ENCODE measurements at places on chromosomes 3 and 15.

DNA sequence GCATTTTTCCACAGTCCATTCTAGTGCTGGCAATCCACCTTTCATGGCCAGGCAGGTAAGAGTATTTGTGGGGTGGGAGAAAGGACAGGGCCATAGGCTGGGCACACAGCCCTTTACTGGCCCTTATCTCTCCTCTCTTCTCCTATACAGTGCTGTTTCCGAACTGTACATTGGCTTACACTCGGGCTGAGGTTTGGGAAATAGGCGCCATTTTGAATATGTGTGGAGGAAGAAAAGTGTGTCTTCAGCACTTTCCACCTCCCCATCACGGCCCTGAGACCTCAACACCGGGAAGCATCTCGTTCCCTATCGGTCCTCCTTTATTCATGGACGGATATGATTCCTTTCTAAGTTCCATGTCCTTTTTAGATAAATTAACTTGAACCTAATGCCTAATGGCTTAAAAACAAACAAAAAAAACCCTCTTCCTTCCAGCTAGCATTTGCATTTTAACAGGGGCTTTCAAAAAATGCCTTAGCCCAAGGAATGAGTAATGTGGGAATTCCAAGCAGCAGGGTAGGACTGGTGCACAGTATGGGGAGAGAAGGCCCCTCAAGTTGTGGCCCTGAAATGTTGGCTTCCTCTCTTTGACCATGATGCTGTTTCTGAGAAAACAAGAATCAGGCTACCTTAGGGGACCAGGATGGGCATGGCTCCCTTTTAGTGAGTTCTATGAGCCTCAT is 24.5 kb downstream of the CD86 start:
- no peak for DNase-seq

DNA sequence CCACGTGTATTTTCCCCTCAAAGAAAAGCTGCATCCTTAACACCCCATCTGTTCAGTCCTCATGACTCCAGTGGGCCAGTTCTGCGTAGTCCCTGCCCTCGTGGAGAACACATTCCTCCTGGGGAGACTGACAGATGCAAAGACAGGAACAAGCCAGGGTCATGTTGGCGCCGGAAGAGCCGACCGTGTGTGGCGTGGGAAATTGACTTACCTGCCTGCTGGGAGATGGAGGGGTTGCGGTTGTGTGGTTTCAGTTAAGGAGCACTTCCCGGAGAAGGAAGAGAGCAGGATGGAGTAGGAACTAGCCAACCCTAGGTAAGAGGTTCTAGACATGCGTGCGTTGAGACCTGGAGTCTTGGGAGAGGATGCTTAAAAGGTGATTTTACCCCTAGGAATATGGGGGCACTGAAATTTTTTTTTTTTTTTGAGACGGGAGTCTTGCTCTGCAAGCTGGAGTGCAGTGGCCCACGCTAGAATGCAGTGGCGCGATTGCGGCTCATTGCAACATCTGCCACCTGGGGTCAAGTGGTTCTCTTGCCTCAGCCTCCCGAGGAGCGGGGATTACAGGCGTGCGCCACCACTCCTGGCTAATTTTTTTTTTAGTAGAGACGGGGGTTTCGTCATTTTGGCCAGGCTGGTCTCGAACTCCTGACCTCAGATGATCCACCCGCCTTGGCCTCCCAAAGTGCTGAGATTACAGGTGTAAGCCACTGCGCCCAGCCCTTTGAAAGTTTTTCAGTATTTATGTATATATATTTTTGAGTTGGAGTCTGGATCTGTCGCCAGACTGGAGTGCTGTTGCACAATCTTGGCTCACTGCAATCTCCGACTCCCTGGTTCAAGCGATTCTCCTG is 1.4 kb downstream of the VHL start:
- peak; percentile 51 for DNase-seq

GRCh38 chr15:73352082-73352481 is 16.7 kb downstream of the HCN4 start:
- no peak for DNase-seq

DNA sequence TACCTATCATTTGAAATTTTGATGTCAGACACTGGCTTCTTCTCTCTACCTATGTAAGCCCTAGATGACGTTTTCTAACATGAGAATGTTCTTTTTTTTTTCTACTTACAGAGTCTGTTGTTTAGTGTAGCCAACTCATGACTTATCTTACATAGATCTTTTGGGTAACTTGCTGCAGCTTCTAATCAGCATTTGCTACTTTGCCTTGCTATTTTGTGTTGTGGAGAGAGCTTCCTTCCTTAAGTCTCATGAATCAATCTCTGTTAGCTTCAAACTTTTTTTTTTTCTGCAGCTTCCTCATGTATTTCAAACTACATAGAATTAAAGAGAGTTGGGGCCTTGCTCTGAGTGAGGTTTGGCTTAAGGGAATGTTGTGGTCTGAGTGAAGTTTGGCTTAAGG is 568.7 kb upstream of the BCHE start:
- DNase-seq, result no peak

DNA sequence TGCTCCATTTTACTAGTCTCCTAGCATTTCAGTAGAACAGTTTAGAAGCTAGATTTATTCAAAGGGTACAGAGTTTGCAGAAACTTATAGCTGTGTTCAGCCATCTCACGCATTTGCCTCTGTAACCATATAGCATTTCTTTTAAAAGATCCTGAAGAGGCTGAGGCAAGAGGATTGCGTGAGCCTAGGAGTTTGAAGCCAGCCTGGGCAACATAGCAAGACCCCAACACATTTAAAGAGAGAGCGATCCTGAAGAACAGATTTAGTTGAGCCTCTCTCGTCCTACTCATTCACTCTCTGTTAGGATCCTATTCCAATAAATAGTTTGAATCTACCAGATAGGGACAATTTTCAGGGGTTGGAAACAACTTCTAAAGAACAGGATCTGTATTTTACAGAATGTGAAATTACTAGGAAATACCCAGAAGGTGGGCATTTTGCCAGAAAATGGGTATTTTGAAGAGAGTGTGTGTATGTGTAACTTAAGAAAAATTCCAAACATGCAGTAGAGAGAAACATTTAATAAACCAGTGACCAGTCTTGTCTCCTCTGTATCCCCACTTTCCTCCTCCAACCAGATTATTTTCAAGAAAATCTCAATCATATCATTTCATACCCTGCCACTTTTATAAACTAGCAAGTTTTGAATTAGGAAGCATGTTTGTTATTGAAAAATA is 4.5 kb downstream of the EIF3J start:
- peak; percentile 91 for DNase-seq

GRCh38 chr3:38169027-38169317 is 3.6 kb downstream of the OXSR1 start:
- peak; percentile 21 for DNase-seq

DNA sequence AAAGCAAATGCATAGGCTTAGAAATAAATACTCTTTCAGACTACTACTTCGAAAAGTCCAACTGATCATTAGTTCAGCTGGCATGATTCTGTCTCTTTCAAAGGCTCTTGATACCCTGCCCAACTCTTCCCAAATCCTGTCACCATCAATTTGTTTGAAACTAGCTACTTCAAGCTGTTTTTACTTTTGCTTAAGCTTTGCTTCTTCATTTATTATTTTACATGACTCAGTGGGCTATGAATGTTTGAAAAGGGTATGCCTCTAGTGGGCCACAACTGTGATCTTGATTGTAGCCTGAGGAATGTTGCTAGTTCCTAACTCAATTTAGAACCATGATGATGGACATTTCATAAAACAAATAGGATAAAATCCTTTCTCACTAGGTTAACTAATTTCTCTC is 340.8 kb downstream of the NAALADL2 start:
- peak; percentile 3 for DNase-seq

DNA sequence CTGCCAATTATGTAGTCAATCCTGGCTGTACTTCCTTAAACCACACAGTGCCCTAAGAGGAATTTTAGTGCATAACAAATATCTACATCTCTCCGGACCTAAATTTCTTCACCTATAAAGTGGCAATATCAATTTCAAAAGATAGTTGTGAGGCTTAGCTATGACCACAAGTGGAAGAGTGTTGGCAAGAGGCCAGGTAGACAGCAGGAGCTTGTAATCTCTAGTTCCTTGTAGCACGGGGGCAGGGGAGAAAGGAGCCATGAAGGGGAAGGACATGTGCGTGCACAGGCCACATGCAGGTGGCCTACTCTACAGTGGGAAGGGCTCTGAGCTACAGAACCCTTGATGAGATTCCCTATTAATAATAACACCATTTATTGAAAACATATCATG is 269.7 kb downstream of the ABHD5 start:
- DNase-seq, result peak; percentile 2

DNA sequence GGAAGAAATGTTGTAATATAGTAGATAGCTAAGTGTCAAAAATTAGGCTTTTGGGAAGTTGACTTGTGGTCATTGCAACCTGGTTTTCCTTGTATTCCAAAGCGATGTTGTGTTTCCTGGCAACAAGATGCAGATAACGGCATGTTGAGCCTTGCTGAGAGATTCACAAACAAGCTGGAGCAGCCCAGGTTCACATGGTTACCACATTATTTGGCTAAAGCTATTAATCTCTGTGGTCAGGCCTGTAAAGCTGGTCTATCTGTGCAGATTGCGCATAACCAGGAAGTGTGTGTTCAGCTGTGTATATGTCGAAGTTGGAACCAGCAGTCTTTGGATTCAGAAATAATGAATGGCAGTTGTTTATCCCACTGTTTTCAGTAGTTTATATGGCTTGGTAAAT is 6.6 kb downstream of the TIPARP start:
- peak; percentile 100 for DNase-seq

DNA sequence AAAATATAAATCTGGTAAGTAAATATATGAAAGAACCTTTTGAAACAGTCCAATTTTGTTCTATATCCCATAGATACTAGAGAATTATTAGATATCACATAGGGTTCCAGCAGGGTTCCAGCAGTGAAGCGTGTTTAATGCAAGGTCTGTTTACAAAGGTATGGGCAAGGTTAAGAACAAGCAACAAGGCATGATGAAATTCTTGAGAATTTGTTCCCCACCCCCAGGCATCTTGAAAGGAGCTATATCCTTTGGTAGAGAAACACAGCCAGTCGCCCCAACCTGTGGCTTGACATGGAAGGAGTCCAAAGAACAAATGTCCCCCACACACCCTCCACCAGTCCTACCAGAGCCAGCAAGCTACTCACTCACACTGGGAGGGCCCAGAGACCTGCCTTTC is 18.6 kb upstream of the FNDC3B start:
- DNase-seq, result no peak

- DNase-seq, result no peak
Observed at GRCh38 chr3:12339701-12340480, 51.0 kb downstream of the PPARG start.

DNA sequence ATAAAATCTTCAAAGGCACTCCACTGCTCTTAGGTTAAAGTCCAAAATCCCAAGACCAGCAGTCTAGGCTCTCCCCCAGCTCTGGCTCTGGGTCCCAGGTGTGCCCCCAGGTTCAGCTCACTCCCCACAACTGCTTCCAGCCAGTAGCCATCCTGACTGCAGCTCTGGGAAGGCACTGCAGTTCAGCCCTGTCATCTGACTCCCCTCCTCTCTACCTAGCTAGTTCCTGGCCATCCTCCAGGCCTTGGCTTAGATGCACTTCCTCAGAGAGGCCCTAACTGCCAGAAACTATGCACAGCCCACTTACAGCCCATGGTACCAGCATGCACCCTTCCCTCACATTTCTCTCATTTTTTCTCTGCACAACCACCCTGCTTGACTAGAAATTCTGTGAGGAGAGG is 25.5 kb downstream of the TBC1D2B start:
- DNase-seq, result peak; percentile 81

GRCh38 chr3:26229801-26230200 is 392.8 kb upstream of the LRRC3B start:
- DNase-seq, result no peak

GRCh38 chr3:171173736-171174135 is 147.2 kb upstream of the SLC2A2 start:
- DNase-seq, result peak; percentile 64

GRCh38 chr15:60399931-60400330 is 2.1 kb upstream of the ANXA2 start:
- DNase-seq, result peak; percentile 62

GRCh38 chr15:68653801-68654200 is 75.0 kb downstream of the CORO2B start:
- DNase-seq, result no peak

GRCh38 chr3:105449414-105449813 is 82.7 kb downstream of the ALCAM start:
- no peak for DNase-seq

DNA sequence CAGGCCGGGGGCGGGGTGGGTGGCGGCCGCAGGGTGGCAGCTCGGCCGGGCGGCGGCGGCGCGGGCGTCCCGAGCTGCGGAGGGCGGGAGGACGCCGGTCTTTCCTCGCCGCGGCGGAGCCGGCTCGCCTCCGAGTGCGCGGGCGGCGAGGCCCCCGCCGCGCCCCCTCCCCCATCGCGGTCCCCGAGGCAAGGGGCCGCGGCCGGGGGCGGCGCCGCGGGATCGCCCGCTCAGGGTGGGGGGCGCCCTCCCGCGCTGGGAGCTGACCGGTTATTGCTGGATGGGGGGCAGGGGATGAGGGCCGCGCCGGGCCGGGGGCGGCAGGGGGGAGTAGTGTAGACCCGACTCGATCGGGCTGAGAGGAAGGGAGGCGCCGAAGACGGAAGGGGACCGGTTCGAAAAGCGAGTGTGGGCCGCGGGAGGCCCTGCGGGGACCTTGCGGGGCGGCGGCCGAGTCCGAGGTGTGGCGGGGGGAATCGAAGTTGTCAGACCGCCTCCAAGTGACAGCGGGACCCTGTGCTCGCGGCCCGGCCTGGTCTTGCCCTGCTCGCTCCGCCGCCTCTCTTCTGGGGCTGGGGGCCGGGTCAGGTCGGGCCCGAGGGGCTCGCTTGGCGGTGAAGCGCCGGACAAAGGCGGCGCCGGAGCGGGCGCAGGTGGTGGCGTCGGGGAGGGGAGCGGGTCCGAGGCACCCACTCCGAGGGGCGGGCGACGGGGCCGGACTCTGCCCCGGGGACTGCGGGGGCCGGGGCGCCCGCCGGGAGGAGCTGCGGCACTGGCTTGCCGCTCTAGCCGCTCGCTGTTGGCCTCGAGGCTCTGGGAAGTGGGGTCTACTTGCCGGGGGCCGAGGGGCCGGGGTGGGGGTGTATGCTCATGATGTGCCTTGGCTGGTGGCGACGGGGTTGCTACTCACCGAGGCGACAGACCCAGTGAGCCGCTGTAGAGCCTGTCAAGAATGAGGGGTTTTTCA is 1.1 kb downstream of the BAHD1 start:
- no peak for DNase-seq

GRCh38 chr15:29952225-29952624 is 130.0 kb upstream of the TJP1 start:
- DNase-seq, result no peak

DNA sequence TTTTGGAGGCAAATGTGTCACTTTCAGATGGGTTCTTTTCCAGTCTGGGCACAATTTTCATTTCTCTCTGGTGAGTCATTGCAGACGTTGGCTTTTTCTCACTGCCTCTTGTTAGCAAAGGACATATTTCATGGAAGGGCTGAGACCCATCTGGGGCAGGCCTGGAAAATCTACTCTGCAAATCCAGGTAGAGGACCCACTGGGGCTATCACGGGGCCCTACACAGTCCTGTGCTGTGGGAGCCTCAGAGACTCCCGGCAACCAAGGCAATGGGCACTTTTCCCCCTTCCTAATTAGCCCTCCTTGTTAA is 58.0 kb downstream of the HRH1 start:
- peak; percentile 45 for DNase-seq

DNA sequence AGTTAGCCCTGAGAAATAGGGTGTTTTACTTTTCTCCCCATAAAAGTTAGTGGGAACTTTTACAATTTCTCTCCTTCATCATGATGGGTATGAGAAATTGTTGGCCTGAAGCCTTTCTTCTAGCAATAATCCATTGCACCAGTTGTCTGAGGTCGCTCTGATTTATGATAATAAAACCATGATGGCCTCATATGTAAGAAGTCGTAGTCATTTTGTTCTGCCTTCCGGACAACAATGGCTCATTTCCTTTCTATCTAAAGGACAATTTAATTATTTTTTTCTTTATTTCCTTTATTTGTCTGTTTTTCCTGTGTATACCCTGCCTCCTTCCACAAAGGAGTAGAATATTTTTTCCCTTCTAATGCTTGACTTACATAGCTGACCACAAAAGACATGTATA is 31.6 kb upstream of the GNB4 start:
- no peak for DNase-seq
